ENCODE measurements at places on chromosomes 1 and 21. TPM values are rescaled to one million over a fixed set of nuclear protein-coding genes. Genes with fewer than 3 reads are reported as not detected.

DNA sequence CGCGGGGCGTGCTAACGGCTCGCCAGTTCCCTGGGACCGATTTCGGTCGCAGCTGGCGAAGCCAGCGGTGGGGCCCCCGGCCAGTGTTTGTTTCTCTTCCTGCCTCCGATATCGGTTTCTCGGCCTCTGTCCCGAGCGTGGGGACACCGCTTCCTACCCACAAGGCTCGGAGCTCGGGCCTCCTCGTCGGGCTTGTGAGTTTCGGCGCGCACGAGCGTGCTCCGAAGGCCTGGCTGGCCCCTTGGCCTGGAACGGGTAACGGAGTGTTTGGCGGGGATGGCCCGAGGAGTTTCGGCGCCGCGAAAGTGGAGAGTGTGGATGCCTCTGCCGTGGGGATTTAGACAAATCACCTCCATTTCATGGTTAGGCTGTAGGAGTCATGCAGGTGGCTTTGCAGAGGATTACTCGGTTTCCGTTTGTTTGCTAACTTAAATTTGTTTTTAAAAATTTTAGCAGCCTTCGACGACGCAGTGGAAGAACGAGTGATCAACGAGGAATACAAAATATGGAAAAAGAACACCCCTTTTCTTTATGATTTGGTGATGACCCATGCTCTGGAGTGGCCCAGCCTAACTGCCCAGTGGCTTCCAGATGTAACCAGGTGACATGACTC is 559 bp downstream of the RBBP4 start:
- peak overlapping the region; percentile 67 for H3K4me3 ChIP-seq
- peaks cover 5% of the 10 kb centered on the region for H3K36me3 ChIP-seq
- peaks cover 18% of the 10 kb centered on the region for H3K4me1 ChIP-seq

DNA sequence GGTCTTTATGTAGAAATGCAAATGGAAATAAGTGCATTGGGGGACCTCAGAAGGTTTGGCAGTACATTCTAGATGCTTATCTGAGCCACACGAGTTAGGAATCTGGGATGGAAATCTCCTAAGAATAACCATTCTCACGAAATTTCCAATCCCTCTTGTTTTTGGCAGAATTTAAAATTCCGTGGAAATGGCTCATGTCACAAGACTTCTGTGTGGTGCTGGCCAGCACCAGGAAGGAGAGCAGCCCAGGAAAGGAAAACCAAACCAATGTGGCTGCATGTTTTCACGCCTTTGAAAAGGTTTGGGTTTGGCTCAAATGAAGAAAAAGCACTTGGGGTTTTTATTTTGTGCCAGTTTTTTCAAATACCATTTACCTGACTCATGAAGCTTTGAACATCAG is 80.1 kb upstream of the KCNK2 start:
- H3K4me1 ChIP-seq: no peaks in the 10 kb centered on the region
- no peaks in the 10 kb centered on the region for H3K36me3 ChIP-seq
- no peaks in the 10 kb centered on the region for H3K27me3 ChIP-seq
- H3K4me3 ChIP-seq: no peak overlapping the region

DNA sequence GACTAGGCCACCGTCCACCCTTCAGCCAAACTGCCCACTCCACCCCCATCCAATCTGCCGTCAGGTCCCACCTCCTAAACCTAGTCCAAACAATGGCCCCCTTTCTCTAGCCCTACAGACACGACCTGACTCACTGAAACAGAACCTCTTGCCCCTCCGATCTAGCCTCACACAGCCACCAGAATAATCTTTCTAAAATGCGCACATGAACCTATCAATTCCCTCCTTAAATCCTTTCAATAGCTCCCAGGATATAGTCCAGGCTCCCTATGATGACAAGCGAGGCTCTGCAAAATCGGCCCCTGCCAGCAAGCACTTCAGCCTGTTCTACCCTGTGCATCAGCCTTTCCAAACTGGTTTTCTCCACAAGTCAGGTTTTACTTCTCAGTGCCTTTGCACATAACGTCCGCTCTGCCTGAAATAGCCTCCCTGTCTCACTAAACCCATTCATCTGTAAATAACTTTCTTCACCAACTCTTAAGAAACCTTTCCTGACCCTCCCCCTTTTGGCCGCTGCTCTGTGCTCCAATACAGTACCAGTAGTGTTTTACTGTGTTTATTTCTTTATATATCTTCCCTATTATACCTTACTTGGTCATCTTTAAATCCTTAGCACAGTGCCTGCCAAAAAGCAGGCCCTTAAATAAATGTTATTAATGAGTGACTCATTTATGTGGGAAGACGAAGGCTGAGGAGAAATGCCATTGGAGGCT is 9.0 kb upstream of the CDC20 start:
- no peak overlapping the region for H3K4me3 ChIP-seq
- H3K4me1 ChIP-seq: peaks cover 3% of the 10 kb centered on the region
- H3K36me3 ChIP-seq: no peaks in the 10 kb centered on the region
- DNase-seq: no peak

The PRMT6 gene
- total RNA-seq: 12.5 TPM

The GPBP1L1 gene
- total RNA-seq: 89.7 TPM

The LHX8 gene
- total RNA-seq: not detected

The EVA1C gene
- total RNA-seq: 38.6 TPM
